Eye (tissue), 1 donor: ENCODE measurements at places on chromosomes 12 and 14.

DNA sequence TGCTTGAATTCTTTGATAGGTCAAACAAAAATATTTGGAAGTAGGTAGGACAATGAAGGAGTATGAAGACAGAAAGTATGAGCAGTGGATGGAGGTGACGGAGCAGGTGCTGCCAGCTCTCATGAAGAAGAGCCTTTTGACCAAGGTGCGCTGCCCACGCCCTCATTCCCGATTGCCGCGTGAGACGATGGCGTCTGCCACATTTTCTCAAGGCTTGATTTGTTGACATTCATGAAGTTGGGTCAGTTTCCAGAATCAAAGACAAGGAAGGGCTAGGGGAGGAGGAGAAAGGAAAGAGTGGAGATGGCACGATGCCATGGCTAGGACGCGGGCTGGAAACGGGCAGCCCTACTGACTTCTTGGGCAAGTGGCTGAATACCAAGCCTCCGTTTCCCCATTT is 37.1 kb downstream of the DNAH10 start:
- DNase-seq: no peak

GRCh38 chr12:75894965-75895754 is 136.4 kb downstream of the PHLDA1 start:
- DNase-seq: no peak

DNA sequence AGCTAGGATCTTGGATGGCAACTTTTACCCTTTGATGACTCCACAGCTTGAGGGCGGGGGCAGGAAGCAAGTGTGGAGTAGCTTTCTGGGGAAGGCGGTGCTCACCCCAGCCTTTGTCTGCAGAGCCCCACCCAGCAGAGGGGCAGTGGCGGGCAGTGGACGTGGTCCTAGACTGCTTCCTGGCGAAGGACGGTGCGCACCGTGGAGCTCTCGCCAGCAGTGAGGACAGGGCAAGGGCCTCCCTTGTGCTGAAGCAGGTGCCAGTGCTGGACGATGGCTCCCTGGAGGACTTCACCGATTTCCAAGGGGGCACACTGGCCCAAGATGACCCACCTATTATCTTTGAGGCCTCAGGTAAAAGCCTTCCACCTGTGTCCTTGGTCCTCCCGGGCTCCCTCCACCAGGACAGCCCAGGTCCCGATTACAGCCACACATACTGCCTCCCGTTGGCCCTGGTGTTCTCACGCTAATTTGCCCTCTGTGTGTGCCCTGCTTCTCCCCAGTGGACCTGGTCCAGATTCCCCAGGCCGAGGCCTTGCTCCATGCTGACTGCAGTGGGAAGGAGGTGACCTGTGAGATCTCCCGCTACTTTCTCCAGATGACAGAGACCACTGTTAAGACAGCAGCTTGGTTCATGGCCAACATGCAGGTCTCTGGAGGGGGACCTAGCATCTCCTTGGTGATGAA is 1.2 kb downstream of the TAPBPL start:
- DNase-seq: no peak

GRCh38 chr14:99507860-99508640 is 26.8 kb downstream of the CCNK start:
- no peak for DNase-seq

DNA sequence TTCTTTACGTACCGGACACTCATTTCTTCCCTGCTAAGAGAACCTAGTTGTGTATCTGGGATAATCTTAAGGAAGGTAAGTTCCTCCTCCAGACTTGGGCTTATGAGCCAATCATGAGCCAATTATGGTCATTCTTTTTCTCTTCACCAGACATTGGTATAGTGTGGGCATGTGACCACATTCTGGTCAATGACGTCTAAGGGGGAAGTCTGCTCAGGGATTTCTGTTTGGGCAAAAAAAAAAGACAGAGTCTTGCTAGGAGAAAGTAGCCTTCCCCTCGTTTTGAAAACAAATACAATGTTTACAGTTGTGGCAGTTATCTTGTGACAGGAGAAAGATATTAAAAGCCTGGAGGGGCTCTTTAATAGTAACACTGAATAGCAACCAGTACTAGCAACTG is 20.1 kb upstream of the PLXNC1 start:
- DNase-seq: no peak

- DNase-seq: no peak
These were observed 324.0 kb upstream of the TMEM132C start for GRCh38 chr12:127942981-127943380.

GRCh38 chr12:46522071-46522470 is 149.5 kb upstream of the SLC38A2 start:
- no peak for DNase-seq

DNA sequence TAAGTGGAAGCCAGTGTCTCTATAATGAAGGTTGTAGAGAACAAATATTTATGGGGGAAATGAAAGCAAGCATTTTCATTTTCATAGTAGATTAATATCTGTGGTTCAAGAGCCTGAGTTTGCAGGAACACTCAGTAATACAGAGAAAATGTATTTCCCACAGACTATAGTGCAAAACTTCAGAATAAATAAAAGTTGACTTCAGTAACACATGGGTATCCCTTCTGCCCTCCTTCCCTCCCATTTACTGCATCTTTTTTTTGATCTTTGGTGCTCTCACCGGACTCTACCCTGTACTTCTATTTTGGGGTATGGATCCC is 75.3 kb upstream of the AMN1 start:
- no peak for DNase-seq

GRCh38 chr12:26651036-26651435 is 182.0 kb downstream of the ITPR2 start:
- DNase-seq: no peak

- no peak for DNase-seq
These were observed 683.4 kb downstream of the SLC16A7 start for GRCh38 chr12:60279221-60279620.

DNA sequence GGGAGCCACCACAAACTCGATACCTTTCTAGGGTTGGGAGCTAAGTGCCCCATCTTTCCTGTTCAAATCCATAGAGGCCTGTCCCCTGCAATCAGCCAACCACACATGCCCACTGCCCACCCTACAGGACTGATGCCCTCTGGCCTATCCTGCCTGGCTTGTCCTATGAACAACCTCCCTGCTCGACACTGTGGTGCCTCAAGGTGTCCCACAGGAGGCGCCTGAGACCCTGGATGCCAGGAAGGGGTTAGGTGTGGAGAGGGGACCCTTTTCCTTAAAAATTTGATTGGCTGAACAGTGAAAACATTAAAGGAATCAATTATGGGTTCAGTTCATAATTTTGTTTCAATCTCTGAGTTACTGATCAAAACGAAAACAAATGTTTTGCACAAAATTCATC is 97.3 kb upstream of the FZD10 start:
- no peak for DNase-seq
